ENCODE measurements at places on chromosomes 5 and 9.

GRCh38 chr5:20559845-20560244 is 571.8 kb upstream of the CDH18 start:
- no peak for DNase-seq

- no peak for DNase-seq
Measured at GRCh38 chr9:121840838-121841760, 189.7 kb downstream of the DAB2IP start.

- no peak for DNase-seq
Measured at GRCh38 chr9:9764821-9765220, 848.0 kb downstream of the PTPRD start.

DNA sequence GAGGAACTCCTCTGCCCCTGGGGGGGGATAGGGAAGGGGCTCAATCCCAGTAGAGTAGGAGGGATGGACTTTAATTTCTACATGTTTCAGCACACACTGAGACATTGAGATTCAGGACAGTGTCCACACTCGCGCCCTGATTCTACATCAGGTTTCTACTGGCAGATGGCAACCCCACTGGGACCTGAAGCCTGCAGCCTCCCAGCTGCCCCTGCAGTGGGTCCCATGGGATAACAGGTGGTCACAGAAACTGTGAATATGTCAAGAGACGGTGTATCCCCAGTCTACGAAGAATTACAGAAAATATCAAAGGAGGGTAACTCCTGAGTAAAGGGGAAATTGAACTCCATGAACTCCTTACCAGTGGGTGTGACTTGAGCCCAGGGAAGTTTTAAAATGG is 2.4 kb upstream of the TERT start:
- DNase-seq = no peak

GRCh38 chr5:172010278-172010677 is 3.8 kb upstream of the FBXW11 start:
- DNase-seq = no peak

- DNase-seq = no peak
Measured at GRCh38 chr9:29285818-29286217, 1712.5 kb upstream of the C9orf72 start.

GRCh38 chr5:142869886-142870285 is 99.7 kb downstream of the ARHGAP26 start:
- no peak for DNase-seq

DNA sequence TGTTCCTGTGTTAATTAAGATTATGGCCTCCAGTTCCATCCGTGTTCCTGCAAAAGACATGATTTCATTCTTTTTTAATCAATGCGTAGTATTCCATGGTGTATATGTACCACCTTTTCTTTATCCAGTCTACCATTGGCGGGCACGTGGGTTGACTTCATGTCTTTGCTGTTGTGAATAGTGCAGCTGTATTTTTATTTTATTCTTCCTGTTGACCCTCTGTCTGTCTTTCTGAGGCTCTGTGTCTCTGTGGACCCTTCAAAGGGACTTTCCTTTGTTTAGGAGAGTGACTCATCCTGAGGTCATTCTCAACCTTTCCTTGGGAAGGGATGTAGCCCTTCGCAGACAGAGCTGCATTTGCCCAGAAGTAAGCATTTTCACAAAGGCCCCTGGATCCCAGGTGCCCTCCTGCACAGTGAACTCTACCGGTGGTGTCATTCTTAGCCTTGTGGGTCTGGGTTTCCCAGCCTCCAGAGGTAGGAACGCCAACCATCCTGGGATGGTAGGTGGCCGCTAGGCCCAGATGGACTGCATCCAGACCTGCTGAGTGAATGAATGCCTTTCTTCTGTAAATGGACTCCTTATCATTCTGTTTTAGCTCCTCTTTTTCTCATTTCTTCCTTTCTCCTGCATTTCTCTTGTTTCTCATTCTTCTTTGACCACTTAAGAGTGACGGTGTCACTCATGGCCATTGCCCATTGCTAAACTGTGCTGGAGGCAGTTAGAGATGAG is 22.4 kb downstream of the TRIO start:
- no peak for DNase-seq

DNA sequence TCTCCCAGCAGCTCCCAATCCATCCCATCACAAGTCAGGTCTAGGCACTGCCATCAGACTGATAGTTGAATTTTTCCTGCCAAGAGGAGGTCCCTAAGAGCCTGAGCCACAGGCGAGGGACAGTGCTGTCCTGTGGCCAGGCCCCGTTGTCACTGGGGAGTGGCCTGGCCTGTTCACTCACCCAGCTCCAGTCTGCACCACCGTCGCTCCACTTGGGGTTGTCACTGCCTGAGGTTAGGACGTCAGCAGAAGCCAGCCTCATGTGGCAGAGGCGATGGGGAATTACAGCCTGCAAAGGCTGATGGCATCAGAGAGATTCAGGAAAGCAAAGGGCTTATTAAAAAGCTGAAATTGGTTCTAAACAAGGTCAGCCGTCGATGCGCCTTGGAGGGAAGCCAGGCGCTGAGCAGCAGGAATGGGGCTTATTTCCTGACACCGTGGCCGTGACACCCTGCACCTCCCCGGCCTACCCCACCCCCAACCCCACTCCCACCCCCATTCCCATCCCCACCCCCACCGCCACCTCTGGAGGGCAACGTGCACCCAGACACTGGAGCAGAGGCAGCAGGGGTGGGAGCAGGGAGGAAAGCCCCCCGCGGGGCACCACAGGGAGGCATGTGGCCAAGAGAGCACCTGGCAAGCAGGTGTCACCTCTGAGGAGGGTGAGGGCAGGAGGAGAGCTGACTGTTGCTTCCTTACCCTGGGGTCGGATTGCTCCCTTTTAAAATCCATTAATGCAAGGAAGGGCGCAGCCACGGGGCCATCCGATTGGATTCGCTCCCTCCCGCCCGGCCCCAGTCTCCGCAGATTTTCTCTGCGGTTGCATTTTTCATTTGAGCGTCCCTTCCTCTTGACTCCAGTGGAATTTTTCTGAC is 3.1 kb upstream of the DBH start:
- no peak for DNase-seq

GRCh38 chr9:124256517-124257069 is 1.2 kb upstream of the NEK6 start:
- no peak for DNase-seq

All from activated CD4-positive, alpha-beta T cell treated with anti-CD3 and anti-CD28 coated beads, Interleukin-2, amount 50 U/mL, for 48 hours (primary cell).